ENCODE measurements at places on chromosomes 1 and 21. TPM values are rescaled to one million over a fixed set of nuclear protein-coding genes. Genes with fewer than 3 reads are reported as not detected.

AADACL3 gene
- total RNA-seq, result not detected

AJAP1 gene
- 0.05 TPM for total RNA-seq

BCAN gene
- not detected for total RNA-seq

DNA sequence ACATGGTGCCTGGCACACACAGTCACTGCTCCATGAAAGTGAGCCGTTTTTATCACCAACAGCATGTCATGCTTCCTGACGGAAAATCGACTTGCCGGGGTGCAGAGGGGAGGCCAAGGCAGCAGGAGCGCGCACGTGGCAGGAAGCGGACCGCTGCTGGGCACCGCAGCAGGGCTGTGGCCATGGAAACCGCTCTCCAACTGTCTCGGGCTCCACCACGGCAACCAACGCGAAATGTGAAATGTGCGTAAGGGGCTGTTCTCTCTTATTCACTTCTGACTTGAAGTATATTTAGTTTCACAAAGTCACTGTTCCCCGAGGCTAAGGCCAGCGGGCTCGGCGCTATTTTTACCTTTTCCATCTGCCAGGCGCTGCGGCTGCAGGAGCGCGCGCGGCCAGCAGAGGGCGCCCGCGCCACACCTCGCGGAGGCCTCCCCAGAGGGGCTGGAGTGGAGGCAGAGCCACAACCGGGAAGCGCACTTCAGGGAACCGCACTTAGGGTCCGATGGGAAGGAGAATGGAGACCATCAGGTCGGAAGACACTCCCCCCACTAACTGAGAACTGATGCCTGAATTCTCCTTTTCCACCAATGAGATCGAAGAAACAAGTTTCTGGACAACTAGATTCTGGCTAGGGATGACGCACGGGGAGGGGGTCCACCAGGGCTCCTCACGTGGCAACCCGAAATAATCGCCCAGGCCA is 19.7 kb downstream of the RCC2 start:
- H3K27me3 ChIP-seq, result no peaks in the 10 kb centered on the region
- H3K36me3 ChIP-seq, result no peaks in the 10 kb centered on the region
- H3K4me1 ChIP-seq, result peaks cover 6% of the 10 kb centered on the region
- peak; percentile 35 for DNase-seq

DNA sequence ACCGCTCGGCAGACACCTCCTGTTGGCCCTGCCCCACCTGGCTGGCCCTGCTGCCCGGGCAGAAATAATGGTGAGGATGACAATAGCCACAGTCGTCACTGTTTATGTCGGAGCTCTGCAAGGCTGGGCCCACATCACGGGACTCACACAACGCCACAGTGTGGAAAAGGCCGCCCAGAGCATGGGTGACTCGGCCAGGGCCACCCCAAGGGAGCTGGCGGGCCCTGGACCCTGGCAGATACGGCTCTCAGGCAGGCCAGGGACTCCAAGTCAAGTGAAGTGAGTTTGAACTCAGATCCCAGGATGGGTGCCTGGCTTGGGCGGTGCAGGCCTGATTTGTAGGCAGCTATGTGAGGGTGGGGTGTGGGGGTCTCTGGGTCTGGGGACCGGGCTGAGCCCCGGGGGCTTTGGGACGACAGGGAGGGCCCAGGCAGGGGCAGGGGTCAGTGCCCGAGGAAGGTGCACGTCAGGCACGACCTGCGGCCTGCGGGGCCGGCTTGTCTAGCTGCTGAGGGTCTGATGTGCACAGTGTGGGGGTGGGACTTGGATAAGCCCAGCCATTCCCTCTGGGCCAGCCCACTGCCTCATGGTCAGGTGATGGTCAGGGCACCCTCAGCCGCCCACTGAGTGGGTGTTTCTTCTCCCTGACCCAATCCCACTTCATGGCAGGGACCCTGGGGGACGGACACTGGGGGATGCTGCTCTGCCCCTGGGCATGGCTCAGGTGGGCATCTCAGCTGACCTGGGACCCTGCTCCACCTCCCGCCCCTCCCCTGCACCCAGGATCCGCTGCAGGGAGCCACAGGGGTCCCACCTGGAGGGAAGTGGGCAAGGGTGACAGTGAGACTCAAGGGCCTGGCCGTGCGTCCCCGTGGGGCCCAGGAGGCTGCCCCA is 1.0 kb downstream of the RNF223 start:
- no peak overlapping the region for H3K4me3 ChIP-seq
- H3K27ac ChIP-seq, result no peak overlapping the region
- H3K27me3 ChIP-seq, result peaks cover 62% of the 10 kb centered on the region
- no peak for DNase-seq
- no peaks in the 10 kb centered on the region for H3K36me3 ChIP-seq

DNA sequence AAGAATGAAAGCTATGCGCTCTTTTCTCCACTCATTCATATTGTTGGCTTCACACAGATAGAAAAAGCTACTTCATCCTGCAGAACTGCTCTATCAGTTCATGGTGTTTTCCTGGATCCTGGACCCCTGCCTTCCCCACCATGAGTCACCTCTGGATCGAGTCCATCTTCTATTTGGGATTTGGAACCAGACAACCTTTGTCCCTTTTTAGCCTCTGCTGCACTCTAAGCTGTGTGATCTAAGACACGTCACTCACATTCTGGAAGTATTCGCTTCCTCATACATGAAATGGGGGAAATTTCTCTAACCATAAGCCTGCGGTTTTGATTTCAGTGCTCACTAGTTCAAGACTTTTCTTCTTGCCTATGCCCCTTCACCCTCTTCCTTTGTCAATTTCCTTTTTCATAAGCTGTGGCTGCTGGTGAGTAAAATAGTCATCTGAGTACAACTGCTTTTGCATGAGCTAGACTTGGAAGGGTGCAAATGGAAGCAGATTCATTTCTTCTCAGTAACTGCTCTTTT is 14.1 kb upstream of the DEGS1 start:
- H3K4me1 ChIP-seq, result peaks cover 3% of the 10 kb centered on the region
- no peak overlapping the region for H3K4me3 ChIP-seq
- no peak overlapping the region for H3K27ac ChIP-seq
- DNase-seq, result peak; percentile 22
- no peaks in the 10 kb centered on the region for H3K27me3 ChIP-seq

GRCh38 chr1:23394181-23394580 is 24.5 kb upstream of the ZNF436 start:
- H3K27ac ChIP-seq, result peak overlapping the region; percentile 70
- no peak overlapping the region for H3K4me3 ChIP-seq
- DNase-seq, result no peak
- H3K36me3 ChIP-seq, result peaks cover 9% of the 10 kb centered on the region
- no peaks in the 10 kb centered on the region for H3K27me3 ChIP-seq

DNA sequence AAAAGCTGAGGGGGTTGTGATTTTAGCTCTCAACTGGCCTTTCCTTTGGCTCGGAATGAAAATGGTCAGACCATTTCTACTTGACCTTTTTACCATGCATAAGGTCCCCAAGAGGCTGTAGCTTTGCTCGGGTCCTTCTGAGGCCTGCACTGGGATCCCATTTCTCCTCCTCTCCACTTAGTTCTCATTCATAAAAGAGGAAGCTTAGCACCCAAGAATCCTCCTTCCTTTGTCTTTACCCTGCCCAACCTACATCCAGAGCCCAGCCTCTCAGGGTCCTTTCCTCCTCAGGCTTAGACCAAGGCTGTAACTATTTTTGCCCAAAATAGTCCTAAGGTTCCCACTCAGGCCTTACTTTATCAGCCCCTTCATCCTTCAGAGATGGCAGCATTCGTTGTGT is 6.0 kb upstream of the SLC27A3 start:
- H3K27ac ChIP-seq, result peak overlapping the region; percentile 19
- H3K4me1 ChIP-seq, result peaks cover 5% of the 10 kb centered on the region
- no peak for DNase-seq
- no peaks in the 10 kb centered on the region for H3K27me3 ChIP-seq
- peaks cover 66% of the 10 kb centered on the region for H3K36me3 ChIP-seq

DNA sequence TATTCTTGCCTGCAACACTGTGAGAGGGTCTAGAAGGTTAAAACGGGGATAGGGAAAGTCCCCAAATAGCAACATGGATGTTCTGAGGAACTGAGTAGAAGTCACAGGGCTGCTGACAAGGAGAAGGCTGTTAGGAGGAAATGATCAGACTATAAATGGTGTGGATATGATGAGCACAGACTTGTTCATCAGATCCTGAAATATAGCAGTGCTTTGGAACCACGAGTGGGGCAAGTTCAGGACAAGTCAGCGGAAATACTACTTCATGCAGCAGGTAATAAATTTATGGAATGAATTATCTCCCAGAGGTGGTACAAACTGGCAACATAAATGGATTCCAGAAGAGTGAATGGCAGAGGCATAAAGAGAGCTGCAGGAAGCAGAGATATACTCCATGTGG is 3.2 kb upstream of the KIAA0040 start:
- H3K27me3 ChIP-seq, result no peaks in the 10 kb centered on the region
- H3K4me1 ChIP-seq, result peaks cover 21% of the 10 kb centered on the region
- H3K36me3 ChIP-seq, result no peaks in the 10 kb centered on the region

GRCh38 chr1:153428791-153429190 is 12.5 kb downstream of the S100A7A start:
- H3K36me3 ChIP-seq, result no peaks in the 10 kb centered on the region
- H3K4me1 ChIP-seq, result no peaks in the 10 kb centered on the region
- H3K4me3 ChIP-seq, result no peak overlapping the region
- no peak overlapping the region for H3K27ac ChIP-seq
- H3K27me3 ChIP-seq, result no peaks in the 10 kb centered on the region
